ENCODE measurements at places on chromosomes 1 and 21. TPM values are rescaled to one million over a fixed set of nuclear protein-coding genes. Genes with fewer than 3 reads are reported as not detected.
A peak's percentile ranks its signal among the peaks of the same experiment; 100 is the strongest.

GRCh38 chr1:17673329-17674072 lies 81.6 kb upstream of the ACTL8 start:
- DNase-seq: no peak

DNA sequence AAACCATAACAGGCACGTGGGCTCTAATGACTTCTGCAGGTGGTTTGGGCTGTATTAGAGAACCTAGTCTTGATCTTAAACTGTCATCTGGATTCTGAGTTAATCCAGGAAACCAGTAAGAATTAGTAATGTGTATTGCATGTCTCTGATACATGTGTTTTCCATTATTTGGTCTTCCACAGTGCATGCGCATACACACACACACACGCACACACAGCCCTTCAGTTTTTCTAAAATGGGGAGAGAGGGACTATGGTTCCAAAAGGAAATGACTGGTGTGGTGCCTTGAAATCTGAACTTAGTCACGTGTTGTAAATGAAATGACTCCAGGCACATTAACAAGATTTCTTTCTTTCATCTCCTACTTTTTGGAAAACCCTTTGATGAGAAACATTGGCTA lies 67.6 kb downstream of the OLFML2B start:
- no peak for DNase-seq

DNA sequence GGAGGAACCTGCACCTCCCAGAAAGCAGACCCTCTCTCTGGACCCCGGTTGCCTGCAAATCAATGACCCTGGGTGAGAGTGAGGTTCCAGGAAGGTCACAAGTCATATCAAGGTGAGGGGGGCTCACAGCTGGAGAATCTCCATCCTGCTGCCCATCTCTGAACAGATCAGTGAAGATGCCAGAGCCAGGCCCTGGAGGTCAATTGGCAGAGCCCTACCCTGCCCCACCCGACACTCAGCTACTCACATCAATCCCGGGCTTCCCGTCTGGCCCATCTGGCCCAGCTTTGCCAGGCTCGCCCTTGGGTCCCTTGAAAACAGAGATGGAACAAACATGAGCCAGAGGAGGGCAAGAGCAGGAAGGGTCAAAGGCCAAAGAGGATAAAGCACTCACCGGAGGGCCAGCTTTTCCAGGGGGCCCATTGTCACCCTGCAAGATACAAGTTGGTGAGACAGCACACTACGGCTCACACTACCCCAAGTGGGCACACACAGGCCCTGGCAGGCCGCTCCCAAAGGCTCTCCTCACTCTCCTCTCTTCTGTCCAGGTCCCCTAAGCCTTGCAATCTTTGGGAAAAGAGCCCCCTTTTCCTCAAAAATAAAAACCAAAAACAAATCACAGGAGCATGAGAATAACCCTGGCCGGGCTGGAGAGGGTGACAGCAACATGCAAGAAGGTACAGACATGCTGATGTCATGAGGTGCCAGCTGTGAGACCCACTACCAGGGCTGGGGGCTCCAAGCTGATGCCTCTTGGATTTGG lies 2.9 kb downstream of the COL9A2 start:
- peak; percentile 79 for DNase-seq

GRCh38 chr1:201310251-201310985 lies 27.1 kb downstream of the PKP1 start:
- DNase-seq: no peak

DNA sequence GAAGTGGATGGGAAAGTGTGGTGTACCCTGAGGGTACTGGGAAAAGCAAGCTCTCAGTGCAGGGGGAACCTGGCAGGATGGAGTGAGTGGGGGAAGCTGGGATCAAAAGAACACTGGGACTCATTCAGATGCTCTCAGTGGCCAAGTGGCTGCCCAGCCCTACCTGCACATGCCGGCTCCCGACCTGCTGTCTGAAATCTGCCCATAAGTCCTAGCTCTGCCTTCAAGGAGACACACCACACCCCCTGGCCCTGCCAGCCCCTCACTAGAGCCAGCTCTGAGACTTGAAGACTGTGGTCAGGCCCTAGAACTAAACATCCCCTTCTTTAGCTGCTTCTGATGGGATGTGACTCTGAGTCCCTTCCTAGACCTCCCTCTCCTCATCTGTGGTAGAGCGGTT lies 2.2 kb downstream of the TMEM54 start:
- DNase-seq: no peak

DNA sequence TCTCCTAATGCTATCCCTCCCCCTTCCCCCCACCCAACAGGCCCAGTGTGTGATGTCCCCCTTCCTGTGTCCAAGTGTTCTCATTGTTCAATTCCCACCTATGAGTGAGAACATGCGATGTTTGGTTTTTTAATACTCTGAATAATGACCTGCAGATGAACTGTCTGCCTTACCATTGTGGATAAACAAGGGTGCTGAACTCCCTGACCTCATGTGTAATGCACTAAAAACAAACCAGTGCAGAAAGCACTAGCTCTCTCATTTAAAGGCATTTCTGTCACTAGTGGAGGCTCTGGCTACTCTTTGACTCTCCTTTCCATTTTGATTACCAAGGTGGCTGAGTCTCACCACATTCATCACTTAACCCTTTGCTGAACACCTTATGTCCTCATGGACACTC lies 23.1 kb upstream of the TRAF3IP3 start:
- DNase-seq: no peak

DNA sequence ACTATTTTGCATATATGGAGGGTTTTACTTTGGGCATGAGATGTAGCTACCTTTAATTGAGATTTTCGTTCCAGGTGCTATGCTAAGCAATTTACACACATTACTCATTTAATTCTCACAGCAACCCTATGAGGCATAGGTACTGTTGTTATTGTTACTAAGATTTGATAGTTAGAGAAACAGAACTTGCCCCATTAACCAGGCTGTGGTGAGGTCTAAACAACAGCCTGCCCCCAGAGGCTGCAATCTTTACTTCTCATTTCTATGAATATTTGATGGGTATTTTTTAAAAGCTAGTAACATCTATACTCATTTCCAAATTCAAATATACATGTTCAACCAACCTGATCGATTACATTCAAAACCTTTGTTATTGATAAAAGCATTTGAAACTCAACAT lies 155.6 kb downstream of the GALNT2 start:
- no peak for DNase-seq

DNA sequence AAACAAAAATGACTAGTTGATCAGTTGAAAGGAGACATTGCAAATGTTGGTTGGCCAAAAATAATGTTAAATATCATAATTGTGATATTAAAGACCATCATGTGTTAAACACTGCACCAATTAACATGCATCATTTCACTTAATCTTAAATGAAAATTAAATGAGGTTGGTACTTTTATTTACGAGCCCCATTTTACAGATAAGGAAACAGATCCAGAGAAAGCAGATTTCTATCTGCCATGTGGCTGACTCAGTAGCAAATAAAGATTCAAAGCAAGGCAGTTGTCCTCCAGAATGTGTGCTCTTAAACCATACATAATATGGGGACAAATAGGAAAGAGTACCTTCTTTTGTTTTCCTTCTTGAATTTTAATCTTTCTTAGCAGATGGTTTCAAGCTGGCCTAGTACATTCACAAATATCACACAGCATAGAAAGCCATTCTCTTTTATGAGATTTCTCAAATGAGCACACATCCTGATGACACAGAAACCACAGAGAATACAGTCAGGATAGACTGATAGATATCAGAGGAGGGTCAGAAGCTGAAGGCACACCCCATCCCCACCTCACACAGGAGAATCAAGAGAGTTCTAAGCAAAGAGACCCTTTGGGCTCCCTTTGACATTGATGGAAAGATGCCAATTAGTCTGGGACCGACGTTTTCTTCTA lies 647.9 kb upstream of the CAMK1G start:
- DNase-seq: no peak

GRCh38 chr1:94812985-94813384 lies 7.2 kb upstream of the SLC44A3 start:
- DNase-seq: no peak

- DNase-seq: no peak
These were observed 34.9 kb upstream of the VASH2 start for GRCh38 chr1:212915245-212916091.

DNA sequence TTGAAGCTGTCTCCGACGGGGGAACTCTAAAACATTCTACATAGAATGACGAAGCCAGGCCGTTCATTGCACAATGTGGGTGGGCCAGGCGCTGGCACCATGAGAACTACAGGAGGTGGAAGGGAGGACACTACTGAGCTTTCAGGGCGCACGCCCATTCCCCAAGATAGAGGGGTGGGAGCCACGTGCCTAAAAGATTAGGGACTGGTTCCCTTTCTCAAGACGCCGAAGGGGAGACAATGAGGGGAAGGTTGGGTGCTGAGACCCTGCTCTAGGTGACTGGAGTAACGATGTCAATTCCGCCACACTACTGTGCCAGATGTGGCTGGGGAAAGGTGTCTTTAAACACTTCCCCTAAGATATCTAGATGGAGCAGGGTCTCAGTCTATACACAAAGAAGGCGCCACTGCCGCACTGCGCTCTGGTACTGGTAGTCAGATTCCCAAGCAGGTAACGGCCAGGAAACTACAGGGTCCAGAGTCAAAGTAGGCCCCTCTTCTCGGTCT lies 782 bp downstream of the CSDE1 start:
- DNase-seq: no peak

DNA sequence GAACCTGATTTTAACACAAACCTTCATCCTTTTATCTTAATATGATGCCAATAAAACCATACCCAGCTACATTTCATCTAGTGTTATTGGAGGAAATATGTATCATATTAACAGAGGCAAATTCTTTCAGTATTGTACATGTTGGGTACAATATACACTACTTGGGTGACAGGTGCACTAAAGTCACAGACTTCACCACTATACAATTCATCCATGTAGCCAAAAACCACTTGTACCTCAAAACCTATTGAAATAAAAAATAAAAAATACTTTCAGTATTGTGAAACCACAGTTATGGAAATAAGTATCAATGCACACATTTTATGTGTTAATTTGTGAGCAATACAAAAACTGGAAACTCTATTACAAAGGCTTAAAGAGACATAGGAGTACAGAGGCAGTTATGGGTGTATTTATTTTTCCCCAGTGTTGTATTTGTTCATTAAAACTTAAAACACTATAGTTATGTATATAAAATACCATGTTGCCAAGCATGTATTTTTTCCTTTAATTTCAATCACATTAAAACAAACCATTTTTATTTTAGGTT lies 25.1 kb upstream of the GPR88 start:
- DNase-seq: no peak

DNA sequence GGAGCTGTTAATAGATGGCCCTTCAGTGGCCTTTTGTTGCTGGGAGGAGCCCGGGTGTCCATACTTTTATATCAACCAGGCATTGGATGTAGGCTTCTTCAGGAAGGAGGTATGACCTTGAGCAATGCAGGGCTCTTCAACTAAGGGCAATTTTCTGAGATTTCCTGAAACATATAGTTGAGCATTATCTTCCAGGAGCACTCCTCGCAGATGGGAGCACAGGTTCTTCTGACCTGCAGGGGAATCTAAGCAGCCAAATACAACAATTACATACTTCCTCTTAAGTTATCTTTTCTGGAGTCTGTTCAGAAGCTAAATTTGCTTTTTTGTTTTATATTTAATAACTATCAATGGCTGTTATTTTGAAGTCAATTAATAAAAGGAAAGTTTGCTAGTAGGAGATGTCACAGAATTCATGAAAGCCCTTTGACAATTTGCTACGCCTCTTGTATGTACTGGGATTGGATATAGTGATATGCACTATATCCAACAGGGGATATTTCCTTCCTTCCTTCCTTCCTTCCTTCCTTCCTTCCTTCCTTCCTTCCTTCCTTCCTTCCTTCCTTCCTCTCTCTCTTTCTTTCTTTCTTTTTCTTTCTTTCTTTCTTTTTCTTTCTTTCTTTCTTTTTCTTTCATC lies 422.6 kb upstream of the NEGR1 start:
- DNase-seq: no peak

GRCh38 chr1:22347854-22348760 lies 103.5 kb upstream of the ZBTB40 start:
- DNase-seq: no peak

DNA sequence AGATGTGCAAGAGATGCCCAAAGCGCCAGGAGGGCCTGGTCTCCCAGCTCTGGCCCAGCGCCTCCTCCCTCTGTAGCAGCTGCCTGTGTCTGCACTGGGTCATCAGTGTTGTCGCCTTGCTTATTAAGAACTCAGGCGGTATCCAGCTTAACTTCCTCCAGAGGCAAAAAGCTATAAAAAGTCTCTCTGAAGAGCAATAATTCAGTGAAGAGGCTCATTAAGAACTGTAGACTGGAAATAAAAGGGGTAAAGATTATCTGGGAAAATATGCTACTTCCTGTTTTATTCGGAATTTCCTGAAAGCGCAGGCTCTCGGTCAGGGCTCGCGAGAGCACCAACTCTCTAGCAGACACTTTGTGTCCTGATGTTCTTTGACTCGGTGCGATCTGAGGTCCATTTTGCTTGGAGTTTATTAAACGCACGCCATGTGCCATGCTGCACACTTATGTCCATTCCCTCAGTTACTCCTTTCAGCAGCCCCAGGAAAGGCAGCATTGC lies 70.4 kb downstream of the MRPS6 start:
- no peak for DNase-seq

DNA sequence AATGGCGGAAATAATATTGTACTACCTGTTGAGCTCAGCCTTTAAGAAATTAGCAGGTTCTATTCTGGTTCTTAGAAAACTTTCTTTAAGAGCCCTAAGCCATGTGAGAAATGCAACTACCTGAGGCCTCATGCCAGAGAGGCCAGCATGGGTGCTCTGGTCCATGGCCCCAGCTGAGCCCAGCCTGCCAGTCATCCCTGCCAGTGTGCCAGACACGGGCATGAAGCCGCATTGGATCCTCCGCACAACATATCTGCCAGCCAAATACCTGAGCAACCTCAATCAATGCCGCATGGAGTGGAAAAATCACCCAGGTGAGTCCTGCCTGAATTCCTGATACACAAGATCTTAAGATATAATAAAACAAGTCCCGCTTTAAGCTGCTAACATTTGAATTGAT lies 91.8 kb downstream of the C21orf91 start:
- DNase-seq: no peak

DNA sequence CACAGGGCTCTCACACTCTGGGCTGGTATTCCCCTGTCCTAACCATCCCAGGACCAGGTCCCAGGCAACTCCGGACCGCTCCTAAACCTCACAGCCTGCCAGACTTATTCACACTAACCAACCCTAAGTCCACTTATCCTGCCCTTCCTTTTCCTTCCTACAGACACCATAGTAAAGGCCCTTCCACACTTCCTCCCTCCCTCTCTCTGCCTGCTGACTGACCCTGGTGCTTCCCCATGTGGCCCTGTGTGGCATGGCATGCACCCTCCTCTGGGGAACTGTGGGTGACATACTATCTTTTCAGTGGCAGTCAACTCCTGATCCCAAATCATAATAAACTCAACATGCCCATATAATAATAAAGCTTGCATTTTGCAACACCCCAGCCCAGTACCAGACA lies 155.1 kb upstream of the DNAH14 start:
- DNase-seq: peak; percentile 40

Gene DNALI1
- total RNA-seq: 10.5 TPM

Gene SWT1
- total RNA-seq: 8.3 TPM

Gene TTC34
- total RNA-seq: 1.7 TPM

Gene AIM2
- total RNA-seq: not detected

Gene TEX38
- not detected for total RNA-seq

Gene CR1
- not detected for total RNA-seq

Gene SYTL1
- 0.46 TPM for total RNA-seq

Gene TBX19
- 3.5 TPM for total RNA-seq

Gene LCK
- total RNA-seq: not detected

Gene ZBED6
- total RNA-seq: 44.4 TPM

Gene ANKRD45
- 0.24 TPM for total RNA-seq

All from osteocyte (in vitro differentiated cells).